ENCODE measurements at places on chromosomes 2 and 18. TPM values are rescaled to one million over a fixed set of nuclear protein-coding genes. Genes with fewer than 3 reads are reported as not detected.
A peak's percentile ranks its signal among the peaks of the same experiment; 100 is the strongest.

The ELOA2 gene
- total RNA-seq = not detected

The PLEK gene
- total RNA-seq = 32.3 TPM

- no peak for DNase-seq
Measured at GRCh38 chr2:102449370-102449974, 23.6 kb upstream of the SLC9A4 start.

DNA sequence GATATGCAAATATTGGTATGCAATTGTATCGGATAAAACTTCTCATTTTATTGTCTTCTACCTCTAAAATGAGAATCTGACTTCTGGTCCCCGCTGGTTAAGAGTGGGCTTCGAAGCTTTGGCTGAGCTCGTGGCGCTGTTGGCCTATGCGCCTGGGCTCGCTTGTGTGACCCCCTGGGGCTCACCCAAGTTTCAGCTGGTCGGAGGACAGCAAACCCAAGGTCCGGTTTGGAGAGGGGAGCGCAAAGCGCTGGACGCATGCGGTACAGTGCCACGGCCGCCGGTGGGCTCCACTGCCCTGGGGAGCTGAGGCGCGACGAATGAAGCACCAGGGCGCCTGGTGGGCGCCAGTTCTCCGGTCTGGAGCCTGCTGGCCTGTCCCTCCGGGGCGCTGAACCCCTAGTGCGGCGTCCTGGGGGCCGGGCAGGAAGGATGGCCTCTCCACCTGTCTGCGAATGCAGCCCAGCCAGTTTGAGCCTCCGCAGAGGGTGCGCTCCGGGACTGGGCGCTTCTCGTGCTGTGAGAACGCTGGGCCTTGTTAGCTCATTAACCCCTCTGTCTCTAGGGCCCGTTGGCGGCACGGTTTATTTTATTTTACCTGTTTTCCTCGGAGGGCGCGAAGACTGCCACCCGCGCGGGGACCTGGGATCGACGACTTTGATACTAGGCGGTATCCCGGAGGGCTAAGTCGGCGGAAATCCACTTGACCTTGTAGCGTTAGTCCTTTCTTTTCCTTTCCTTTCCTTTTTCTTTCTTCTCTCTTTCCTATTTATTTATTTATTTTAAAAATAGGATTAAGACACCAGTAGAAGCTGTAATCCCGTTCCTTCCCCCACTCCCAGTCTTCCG, 10.4 kb downstream of the MEIS1 start:
- peak; percentile 25 for DNase-seq

- no peak for DNase-seq
Measured at GRCh38 chr2:170739048-170739447, 23.9 kb downstream of the SP5 start.

Measured in heart left ventricle (tissue), 16 donors.